ENCODE measurements at places on chromosomes 2 and 18.

DNA sequence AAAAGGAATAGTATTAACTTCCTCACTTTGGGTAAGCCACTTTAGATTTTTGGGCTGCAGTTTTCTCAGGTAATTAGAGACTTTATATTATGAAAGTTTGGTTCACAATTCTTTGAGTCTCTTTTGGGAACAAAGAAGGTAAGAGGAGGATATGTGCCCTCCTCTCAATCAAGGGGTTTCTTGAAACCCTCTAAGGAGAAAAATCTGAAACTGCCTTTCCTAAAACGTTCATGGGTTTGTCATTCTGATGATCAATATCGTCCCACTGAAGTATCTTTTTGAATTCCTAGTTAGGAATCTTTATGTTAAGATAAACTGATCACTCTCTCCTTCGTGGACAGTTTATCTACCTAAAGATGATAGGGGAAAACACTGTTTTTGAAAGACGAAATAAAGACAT is 42.4 kb upstream of the AKAIN1 start:
- DNase-seq: no peak

DNA sequence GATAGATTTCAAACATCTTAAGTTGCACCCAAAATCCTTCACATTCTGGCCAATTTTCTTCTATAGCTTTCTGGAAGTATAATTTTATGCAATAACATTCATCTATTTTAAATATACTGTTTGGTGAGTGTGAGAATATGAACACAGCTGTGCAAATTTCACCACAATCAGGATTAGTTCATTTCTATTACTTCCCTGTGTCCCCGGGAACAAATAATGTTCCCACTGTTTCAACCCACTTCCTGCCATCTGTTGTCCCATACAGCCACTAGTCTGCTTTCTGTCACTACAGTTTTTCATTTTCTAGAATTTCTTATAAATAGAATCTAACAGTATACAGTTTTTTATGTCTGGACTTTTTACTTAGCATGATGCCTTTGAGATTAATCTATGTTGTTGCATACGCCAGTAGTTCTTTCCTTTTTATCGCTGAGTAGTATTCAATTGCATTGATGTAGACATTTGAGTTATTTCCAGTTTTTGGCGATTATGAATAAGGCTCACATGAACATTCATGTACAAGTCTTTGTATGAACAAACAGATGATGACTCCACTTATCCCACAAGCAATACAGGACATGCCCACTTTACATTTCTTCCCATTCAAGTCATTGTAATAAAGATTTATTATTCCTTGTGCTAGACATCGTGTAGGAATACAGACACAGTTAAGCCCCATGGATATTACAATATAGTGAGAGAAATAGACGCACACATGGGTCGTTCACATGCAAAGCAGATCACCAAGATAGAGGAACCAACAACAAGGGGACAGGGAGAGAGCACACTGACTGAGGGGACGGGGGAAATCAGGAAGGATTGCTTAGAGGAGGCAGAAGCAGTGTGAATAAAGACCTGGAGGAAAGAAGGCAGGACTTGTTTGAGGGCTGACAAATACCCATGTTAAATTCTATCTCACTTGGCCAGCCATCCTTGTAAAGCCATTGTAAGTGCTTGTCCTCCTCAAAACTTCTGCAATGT is 72.9 kb upstream of the PAX8 start:
- no peak for DNase-seq

DNA sequence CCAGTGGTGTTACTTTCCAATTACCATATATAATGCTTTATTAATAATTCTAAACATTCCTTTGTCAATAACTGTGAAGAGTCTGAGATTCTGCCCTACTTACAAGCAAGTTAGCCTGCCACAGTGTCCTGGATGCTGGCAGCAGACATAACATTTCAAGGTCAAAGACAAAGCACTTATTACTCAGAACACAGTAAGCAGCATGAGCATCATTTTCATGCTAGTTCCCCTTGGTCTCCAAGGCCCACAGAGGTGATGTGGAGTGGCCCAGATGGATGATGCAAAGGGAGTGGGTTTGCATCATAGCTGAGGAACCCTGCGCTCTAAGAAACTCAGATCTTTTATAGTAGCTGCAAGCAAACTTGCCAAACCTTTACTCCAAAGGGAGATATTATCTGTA is 349.7 kb downstream of the ZEB2 start:
- DNase-seq: no peak

DNA sequence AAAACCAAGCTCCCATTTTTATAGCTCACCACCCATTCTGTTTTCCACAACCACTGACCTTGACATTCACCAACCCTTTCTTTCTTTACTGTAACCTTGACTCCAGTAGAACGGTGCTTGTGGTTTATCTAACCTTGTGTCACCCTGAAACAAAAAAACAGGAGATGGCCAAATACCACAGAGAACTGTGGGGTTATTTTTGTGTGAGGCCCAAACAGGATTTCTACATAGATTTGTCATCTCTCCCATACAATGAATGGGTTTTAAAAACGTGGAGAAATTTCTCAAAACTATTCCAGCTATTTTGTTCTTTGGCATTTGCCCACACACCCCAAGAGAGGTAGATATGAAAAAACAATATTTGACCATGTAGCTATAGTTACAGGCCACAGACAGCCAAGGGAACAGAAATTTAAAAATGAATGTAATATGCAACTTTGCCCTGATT is 231.3 kb upstream of the TANK start:
- peak; percentile 80 for DNase-seq

- no peak for DNase-seq
These were observed 4.8 kb downstream of the ATOH8 start for GRCh38 chr2:85758361-85759256.

GRCh38 chr2:143623231-143623908 is 494.2 kb downstream of the ARHGAP15 start:
- DNase-seq: no peak

DNA sequence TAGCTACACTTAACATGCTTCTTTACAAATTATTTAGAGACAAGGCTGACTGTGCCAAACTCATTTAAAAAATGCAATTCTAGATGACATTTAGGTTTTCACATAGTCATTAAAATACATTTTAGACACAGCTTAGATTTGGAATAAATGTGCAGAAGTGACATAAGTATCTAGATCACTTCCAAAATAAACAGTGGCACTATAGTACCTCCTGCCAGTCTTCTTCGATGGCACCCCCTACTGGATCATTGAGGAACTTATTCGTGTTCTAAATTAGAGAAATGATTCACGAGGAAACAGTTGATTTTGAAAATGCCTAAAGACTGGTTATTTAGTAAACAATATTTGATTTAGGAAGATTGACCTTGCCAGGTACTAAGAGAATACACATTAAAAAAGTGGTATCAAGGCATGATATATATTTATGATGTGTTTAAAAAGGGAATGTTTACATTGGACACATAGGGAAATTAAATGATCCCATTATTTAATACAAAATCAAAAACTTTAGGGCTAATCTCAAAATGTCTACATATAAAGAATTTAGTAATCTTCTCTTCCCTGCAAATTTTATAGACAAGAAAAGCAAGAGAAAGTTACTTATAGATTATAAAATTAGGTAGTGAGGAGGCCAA is 323.9 kb downstream of the XIRP2 start:
- no peak for DNase-seq

- DNase-seq: peak; percentile 71
These were observed 9.4 kb upstream of the CD302 start for GRCh38 chr2:159807183-159808031.

DNA sequence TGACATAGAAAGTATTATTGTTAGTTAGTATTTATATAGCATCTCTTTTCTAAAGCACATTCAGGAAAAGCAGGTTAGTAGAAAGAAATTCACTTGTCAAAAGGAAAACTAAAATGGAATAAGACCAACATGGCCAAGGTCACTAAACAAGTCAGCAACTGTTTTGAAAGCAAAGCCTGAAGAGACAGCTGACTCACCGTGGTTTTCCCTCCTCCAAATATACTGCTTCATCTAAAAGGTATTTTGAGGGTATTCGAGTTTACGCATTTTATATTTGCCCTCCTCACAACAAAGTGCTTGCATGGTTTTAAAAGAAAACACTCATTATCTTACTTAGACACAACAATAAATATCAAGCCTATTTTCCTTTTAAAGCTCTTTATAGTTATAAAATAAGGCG is 24.0 kb downstream of the ZNF385B start:
- peak; percentile 36 for DNase-seq

DNA sequence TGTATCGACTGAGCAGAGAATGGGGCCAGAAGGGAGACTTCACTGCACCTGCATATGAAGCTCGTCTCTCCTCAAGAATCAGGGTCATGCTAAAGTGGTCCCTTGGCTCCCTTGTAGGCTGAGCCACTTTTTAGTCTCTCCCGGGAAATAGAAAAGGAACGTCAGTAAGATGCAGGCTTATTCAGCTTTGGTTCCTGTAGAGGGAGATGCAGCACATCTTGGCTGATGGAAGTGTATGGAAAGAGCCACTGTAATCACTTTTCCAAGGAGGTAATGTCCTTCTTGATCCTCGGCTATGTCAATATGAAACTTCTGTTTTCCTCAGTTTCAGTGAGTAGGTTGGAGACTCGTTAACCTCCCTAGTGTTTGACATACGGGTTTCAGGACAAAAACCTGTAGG is 235.2 kb downstream of the GCA start:
- DNase-seq: no peak

GRCh38 chr18:11392292-11392691 is 217.1 kb upstream of the SLC35G4 start:
- DNase-seq: no peak

DNA sequence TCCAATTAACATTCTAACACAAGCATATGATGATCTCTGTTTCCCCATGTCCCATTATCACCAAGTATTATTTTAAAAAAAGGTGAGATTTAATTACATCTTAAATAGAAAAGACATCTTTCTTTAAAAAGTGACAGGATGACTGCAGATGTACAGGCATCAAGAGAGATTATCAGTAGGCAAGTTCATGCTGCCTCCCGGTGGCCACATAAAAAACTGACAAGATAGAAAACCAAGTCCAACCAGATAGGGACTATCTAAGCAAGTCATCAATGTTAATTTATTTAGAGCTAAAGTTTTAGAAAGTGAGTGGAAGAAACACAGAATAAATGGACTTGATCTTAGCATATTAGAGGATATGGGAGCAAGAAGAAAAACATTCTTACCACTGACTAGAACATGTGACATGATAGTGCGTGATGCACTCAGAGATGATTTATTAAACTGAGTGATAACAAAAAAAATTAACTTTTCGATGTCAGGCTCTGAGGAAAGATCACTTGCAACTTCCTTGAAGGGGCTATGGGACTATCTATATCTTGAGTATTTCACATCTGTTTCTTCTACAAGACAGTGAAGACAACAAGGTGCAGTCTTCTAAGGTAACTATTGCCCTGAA is 5.4 kb upstream of the TDRD15 start:
- peak; percentile 2 for DNase-seq

DNA sequence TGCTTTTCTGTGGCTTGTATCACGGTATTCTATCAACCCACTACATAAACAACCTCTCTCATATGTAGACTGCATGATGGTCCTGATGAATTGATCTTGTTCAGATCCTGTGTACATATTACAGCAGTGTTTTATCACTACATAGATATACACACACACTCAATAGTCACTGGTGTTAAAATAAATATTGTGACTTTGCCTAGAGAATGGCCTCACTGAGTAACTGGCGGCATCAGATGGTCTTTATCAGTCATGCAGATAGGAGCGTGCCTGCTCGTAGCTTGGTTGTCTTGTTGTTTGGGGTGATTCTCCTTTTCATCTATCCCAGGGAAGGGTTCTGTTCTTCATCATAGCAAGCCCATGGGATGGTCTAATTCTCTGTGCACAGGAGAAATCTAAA is 18.4 kb upstream of the CTAGE1 start:
- DNase-seq: no peak

DNA sequence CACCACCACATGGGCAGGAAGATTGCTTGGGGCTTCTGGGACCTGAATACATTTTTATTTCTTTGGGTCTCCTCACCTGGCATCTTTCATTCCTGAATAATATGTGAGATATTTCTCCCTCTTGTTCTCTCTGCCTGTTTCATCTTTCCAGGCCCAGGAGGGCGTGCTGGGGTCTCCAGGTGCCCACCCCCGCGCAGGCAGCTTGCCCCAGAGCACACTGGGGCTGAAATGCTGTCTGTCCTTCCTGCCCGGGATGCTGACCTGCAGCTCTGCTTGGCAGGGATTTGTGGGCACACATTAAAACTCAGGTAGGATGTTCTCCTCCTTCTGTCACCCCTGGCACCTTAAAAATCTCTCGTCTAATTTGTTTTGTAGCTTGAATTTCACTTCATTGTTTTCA is 39.7 kb upstream of the TEX51 start:
- no peak for DNase-seq

GRCh38 chr2:165013944-165014619 is 58.8 kb upstream of the SLC38A11 start:
- no peak for DNase-seq

GRCh38 chr2:14313341-14313740 is 319.2 kb upstream of the LRATD1 start:
- no peak for DNase-seq

GRCh38 chr18:47772374-47773248 is 157.8 kb downstream of the SMAD2 start:
- peak; percentile 69 for DNase-seq

DNA sequence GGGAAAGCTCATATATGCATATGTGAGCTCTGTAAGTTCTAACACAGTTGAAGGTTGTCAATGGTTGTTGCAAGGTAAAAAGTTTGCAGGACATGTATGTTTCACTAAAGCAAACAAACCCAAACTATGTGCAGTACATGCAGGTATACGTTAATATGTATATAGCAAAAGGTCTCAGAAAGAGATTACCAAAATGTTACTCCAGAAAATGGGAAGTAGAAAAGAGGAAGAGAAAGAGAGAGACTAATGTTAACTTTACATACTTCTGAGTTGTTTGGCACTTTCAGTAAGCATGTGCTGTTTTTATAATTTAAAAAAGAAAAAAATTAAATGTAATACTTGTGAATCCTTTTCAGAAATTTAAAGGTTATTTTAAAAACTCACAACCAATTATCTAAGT is 32.8 kb upstream of the PEX13 start:
- no peak for DNase-seq

GRCh38 chr2:6920743-6921064 is 3.5 kb downstream of the RNF144A start:
- no peak for DNase-seq

DNA sequence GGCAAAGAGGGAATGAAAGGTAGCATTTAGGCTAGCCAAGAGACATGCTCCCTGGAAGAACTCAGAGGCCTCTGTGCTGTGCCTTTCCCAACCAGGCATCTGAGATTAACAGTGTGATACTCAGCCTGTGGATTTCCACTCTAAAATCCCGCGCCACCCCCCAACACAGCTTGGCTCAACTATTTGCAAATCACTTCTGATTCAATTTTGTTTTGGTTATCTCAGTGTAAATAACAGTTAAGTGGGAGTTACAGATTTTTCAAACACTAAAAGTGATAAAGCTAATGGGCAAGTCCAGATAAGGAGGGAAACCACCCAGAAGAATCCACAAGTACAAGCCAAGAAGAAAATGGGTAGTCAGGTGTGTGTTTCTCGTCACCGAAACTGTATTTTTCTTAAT is 1.4 kb upstream of the NRP2 start:
- no peak for DNase-seq

GRCh38 chr2:150647943-150648342 is 160.5 kb upstream of the RND3 start:
- no peak for DNase-seq
